K562 (cell line): ENCODE measurements at places on chromosomes 7 and 10.

- no peak overlapping the region for H3K4me3 ChIP-seq
- H3K27me3 ChIP-seq: peaks cover 63% of the 10 kb centered on the region
- H3K27ac ChIP-seq: no peak overlapping the region
- H3K36me3 ChIP-seq: no peaks in the 10 kb centered on the region
- no peak for DNase-seq
Observed at GRCh38 chr7:43535810-43536585, 46.9 kb upstream of the STK17A start.

GRCh38 chr10:96896884-96897589, 64.9 kb downstream of the LCOR start:
- no peaks in the 10 kb centered on the region; the same call in 1 of the 2 replicates for H3K4me1 ChIP-seq
- H3K36me3 ChIP-seq: no peaks in the 10 kb centered on the region
- DNase-seq: no peak
- H3K27me3 ChIP-seq: no peaks in the 10 kb centered on the region

DNA sequence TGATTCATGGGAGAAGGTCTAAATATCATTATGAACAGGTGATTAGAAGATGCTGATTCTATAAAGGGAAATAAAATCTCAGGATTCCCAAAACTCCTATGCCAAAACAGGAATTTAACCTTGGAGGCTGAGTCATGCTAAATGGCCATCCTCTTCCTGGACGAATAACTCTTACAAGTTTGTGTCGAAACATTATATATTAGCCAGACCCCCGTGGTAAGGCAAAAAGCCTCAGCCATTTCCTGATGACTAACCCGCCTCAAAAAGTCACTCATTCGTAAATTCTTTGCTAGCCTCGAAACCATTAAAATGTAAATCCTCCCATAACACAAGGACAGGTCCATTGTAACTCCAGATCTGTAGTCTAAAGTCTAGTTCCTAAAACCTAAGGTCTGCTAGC, 32.0 kb downstream of the CUL2 start:
- H3K36me3 ChIP-seq: peaks cover 65% of the 10 kb centered on the region
- no peak for DNase-seq
- H3K4me1 ChIP-seq: no peaks in the 10 kb centered on the region; the same call in 1 of the 2 replicates
- no peaks in the 10 kb centered on the region for H3K27me3 ChIP-seq
- no peak overlapping the region for H3K4me3 ChIP-seq

DNA sequence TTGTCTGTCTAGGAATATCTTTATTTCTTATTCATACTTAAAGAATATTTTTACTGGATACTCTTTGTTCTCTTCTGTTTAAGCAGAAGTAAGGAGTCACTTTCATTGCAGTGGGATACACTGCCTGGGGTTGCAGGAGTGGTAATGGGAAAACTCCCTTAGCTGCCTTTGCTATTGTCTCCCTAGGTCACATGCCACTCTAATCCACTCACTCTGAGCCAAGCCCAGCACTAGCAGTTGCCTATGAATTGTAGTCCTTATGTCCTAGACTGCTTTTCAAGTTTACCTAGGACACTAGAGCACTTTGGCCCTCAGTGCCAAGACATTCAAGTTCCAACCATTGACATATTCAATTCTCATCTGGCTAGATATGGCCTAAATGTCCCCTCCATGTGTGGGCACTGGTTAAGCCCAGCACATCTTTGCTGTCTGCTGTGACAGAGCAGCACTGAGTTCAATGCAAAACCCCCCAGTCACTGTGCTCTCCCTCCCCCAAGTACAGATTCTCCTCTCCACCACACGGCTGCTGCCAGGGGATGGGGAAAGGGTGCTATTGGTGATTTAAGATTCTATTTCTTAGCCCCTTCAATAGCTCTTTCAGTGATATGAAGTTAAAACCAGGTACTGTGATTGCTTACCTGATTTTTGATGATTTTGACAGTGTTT, 991.7 kb upstream of the KCND2 start:
- no peak for DNase-seq
- no peaks in the 10 kb centered on the region for H3K4me1 ChIP-seq
- no peak overlapping the region for H3K27ac ChIP-seq
- no peaks in the 10 kb centered on the region for H3K36me3 ChIP-seq

- no peak overlapping the region for H3K4me3 ChIP-seq
- H3K36me3 ChIP-seq: no peaks in the 10 kb centered on the region
- H3K27ac ChIP-seq: no peak overlapping the region
- H3K4me1 ChIP-seq: no peaks in the 10 kb centered on the region
- no peaks in the 10 kb centered on the region for H3K27me3 ChIP-seq
- DNase-seq: no peak
Observed at GRCh38 chr10:77016278-77016815, 621.3 kb downstream of the KCNMA1 start.

DNA sequence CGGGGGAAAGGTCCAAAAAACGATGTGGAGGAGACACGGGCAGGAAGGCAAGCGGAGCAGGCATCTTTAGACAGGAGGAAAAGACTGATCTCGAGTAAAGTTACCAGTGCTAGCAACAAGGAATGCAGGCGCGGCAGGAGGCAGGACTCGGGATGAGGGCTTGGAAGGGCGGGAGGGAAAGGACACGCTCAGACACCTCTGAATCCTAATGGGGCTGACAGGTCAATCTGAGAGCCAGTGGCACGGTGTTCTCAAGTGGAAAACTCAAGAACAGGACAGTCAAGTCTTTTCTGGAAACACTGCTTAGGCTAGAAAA, 155.3 kb upstream of the COBL start:
- no peak overlapping the region for H3K27ac ChIP-seq
- DNase-seq: no peak
- H3K4me1 ChIP-seq: no peaks in the 10 kb centered on the region
- no peaks in the 10 kb centered on the region for H3K36me3 ChIP-seq
- H3K27me3 ChIP-seq: peaks cover 13% of the 10 kb centered on the region

DNA sequence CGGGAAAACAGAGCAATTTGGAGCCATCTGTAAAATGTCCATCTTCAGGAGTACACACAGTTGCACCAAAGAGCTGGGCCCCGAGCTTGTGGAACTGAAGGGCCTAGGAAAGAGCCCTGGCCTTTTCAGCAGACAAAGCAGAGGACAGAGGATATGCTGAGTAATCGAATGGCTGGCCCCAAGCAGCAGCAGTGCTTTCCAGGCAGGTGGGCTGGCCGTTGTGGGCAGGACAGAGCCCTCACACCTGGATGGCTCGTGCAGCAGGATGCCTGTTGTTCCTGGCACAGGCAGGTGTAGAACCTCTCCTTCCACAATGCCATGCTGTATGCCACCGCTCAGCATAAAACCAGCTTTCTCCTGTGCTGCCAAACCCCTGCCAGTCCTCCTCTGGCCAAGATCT, 32.5 kb upstream of the TNS3 start:
- H3K4me1 ChIP-seq: no peaks in the 10 kb centered on the region
- no peak for DNase-seq

GRCh38 chr10:96410296-96410695, 51.5 kb upstream of the OPALIN start:
- no peak overlapping the region for H3K27ac ChIP-seq
- no peaks in the 10 kb centered on the region for H3K27me3 ChIP-seq
- H3K36me3 ChIP-seq: no peaks in the 10 kb centered on the region
- no peak overlapping the region for H3K4me3 ChIP-seq
- DNase-seq: no peak
- no peaks in the 10 kb centered on the region for H3K4me1 ChIP-seq

- H3K4me1 ChIP-seq: no peaks in the 10 kb centered on the region
- H3K27ac ChIP-seq: no peak overlapping the region
- no peak for DNase-seq
- no peak overlapping the region for H3K4me3 ChIP-seq
Observed at GRCh38 chr10:129896860-129897200, 67.2 kb downstream of the EBF3 start.

- no peak for DNase-seq
- no peaks in the 10 kb centered on the region for H3K36me3 ChIP-seq
- no peak overlapping the region for H3K4me3 ChIP-seq
- no peaks in the 10 kb centered on the region for H3K4me1 ChIP-seq
Observed at GRCh38 chr10:20846263-20846662, 50.8 kb downstream of the NEBL start.

GRCh38 chr7:159212226-159212625, 67.6 kb upstream of the VIPR2 start:
- no peak for DNase-seq
- peaks cover 62% of the 10 kb centered on the region for H3K27me3 ChIP-seq
- no peak overlapping the region for H3K4me3 ChIP-seq
- no peaks in the 10 kb centered on the region for H3K4me1 ChIP-seq

- no peaks in the 10 kb centered on the region for H3K36me3 ChIP-seq
- H3K4me1 ChIP-seq: no peaks in the 10 kb centered on the region
- H3K4me3 ChIP-seq: no peak overlapping the region
- no peak for DNase-seq
- H3K27ac ChIP-seq: no peak overlapping the region
- peaks cover 22% of the 10 kb centered on the region for H3K27me3 ChIP-seq
Observed at GRCh38 chr7:105890290-105890997, 14.0 kb upstream of the ATXN7L1 start.

DNA sequence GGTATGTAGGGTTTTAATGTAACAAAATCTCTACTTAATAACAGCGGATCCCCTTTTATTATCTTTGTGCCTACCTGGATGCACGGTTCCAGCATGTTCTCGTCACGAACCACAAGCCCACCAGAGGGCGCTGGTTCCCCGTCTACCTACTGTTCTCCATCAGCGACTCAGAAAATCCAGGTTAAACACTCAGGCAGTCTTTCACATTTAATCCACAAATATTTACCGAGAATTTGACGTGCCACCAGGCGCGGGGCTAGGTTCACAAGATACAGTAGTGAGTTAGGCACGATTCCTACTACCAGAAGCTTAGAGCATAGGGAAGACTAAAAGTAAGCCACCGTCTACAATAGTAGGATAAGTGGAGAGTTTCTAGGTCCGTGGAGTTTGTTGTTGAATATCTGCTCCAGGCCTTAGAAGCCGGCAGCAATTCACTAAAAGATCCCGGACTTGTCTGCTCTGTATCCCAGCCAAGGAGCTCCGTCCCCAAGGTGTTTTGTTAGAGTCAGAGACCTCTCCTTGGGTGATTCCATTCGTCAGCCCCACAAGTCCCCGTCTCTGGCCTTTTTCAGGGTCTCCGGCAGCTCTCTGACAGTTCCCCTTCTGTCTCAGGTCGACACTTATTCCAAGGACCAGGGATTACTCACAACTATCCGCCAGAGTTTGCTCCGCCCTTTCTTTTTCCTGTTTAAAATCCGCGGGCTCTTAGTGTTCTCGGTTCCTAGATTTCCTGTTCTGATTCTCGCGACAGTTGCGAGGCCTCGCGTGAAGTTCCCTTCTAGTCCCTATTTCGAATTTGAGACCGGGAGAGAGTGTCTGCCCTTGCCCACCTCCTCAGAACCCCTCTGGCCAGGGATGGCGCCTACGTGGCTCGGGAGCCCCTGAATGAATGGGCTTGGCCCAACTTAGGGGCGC, 1.5 kb upstream of the KAZALD1 start:
- H3K4me3 ChIP-seq: peak overlapping the region; percentile 53
- peaks cover 19% of the 10 kb centered on the region; the same call in 2 of the 3 replicates for H3K36me3 ChIP-seq
- peak; percentile 44 for DNase-seq
- H3K27ac ChIP-seq: peak overlapping the region; percentile 100
- H3K27me3 ChIP-seq: no peaks in the 10 kb centered on the region
- H3K4me1 ChIP-seq: peaks cover 34% of the 10 kb centered on the region

DNA sequence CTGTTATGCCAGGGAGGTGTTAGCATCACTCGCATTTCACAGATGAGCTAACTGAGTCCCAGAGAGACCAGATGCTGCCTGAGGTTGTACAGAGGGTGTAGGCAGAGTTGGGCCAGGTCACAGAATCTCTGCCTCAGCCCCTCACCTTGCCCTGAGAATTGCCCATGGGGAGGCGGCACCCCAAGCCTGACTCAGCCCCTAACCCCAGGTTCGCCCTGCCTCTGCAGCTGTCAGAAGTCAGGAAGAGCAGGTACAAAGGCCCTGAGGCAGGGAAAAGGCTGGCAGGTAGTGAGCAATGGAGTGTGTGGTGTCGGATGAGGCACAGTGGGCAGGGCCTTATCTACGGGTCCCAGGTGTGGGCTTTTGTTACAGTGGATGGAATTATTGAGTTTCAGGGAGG, 79.4 kb downstream of the MYL10 start:
- H3K27me3 ChIP-seq: peaks cover 10% of the 10 kb centered on the region; the same call in 1 of the 3 replicates
- no peak for DNase-seq
- H3K27ac ChIP-seq: no peak overlapping the region
- no peak overlapping the region for H3K4me3 ChIP-seq

- no peak overlapping the region for H3K27ac ChIP-seq
- no peak overlapping the region for H3K4me3 ChIP-seq
- no peaks in the 10 kb centered on the region for H3K27me3 ChIP-seq
- H3K4me1 ChIP-seq: peaks cover 13% of the 10 kb centered on the region; the same call in 1 of the 2 replicates
- no peak for DNase-seq
- H3K36me3 ChIP-seq: no peaks in the 10 kb centered on the region
Observed at GRCh38 chr7:1928645-1929348, 258.7 kb downstream of the ELFN1 start.
